ENCODE measurements at places on chromosomes 2 and 18. TPM values are rescaled to one million over a fixed set of nuclear protein-coding genes. Genes with fewer than 3 reads are reported as not detected.

GRCh38 chr2:197294260-197294659 is 16.3 kb downstream of the ANKRD44 start:
- no peak for DNase-seq

ALMS1 gene
- total RNA-seq = 5.6 TPM

SLC14A1 gene
- 1.9 TPM for total RNA-seq

GRCh38 chr2:235701206-235701981 is 207.6 kb downstream of the AGAP1 start:
- no peak for DNase-seq

ANKRD30B gene
- not detected for total RNA-seq

GRCh38 chr2:198254536-198255090 is 450.2 kb downstream of the PLCL1 start:
- no peak for DNase-seq

MOCOS gene
- total RNA-seq = 16.4 TPM

GRCh38 chr2:586641-587076 is 90.5 kb downstream of the TMEM18 start:
- DNase-seq = no peak

DNA sequence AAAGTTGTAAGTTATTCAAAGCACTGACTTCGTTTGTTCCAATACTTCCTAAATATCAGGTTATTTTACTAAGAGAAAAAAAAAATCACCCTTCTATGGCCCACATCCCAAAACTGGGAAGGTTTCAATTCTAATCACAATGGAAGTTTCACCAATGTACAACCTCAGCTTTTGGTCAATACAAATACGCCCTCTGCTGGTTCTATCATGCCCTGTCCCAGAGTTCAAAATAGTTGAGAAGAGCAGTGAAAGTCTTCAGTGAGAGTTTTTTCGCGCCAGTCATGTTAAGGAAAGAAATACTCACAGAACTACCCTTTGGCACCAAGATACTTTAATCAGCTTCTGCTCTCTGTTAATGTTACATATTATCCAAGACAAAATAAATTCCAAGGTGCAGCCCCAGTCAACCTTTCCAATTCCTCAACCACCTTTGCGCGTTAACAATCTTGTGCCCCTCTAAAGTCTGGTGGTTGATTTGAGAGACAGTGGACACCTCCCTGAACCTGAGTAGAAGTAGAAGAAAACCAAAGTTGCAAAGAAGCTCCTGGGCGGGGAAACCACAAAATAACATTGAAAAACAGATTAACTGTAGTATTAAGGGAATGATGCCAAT is 59.9 kb downstream of the SUMO1 start:
- DNase-seq = no peak

BCL11A gene
- 0.44 TPM for total RNA-seq

DNA sequence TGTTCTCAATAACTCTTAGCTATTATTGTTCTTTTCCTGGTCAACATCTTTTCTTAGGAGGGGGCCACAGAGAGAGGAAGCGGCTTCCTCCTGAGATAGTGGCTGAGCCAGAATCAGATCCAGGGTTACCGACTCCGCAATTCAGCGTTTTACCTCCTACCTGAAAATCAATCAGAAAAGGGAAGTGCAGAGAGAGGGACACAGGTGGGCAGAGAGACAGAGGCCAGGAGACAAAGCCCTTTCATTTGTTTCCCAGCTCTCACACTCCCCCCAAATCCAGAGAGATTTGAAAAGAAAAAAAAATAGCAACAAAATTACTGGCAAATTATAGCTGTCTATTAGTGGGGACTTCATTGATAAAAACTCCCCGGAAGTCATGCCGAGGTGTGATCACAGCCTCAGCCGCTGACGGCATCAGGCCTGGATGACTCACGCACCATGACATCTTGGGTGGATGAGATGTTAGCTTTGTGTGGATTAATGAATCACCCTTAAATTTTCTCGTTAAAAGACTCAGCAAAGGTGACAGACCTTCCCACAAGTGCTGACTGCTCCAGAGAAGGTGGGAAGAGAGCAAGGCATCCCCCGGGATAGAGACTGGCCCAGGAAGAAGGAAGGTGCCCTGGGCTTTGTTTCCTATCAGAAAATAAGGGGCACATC is 120.7 kb downstream of the LOXHD1 start:
- DNase-seq = no peak

DNA sequence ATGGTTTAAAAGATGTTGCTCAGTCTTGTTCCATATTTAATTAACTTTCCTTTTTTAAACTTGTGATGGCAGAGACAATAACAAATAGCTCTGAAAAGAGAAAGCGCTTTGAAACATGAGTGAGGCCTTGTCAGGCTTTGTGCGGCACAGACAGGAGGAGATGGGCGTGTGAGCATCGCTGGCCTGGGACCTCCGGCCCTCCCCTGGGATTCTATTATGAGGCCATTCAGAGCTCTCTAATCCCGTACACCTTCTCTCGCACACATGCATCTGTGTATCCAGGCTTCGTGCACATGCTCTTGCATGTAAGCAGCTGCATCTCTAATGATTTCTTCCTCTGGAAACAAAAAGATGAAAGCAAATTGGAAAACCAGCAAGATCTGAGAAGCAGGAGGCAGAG is 313.7 kb downstream of the ZNF521 start:
- DNase-seq = no peak

CRYGD gene
- not detected for total RNA-seq

DNA sequence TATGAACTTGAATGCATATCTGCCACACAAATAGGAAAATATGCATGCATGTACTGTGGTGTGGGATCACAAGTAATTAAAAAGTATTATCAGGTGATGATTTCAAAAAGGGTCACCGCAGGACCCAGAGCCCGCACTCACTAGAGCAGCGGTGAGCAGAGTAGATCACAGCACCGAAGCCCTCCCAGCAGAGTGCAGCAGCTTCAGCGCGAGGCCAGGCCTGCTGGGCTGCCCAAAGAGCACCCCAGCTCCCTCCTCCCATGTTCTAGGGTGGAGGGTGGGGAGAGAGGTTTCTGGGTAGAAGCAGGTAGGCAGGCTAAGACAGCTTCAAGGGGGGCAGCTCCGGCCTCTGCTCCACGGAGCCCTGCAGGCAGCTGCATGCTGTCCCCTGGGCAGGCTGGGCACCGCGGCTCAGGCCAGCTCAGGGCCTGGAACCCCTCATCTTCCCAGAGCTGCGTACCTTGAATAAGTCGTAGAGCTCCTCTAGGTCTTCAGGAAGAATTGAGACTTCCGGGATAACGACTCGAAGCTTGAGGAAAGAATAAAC is 24.9 kb downstream of the RPL31 start:
- no peak for DNase-seq

SERPINB13 gene
- not detected for total RNA-seq

AOX1 gene
- 1,367 TPM for total RNA-seq

HNMT gene
- total RNA-seq = 64.4 TPM

FARSB gene
- total RNA-seq = 8.5 TPM

DNA sequence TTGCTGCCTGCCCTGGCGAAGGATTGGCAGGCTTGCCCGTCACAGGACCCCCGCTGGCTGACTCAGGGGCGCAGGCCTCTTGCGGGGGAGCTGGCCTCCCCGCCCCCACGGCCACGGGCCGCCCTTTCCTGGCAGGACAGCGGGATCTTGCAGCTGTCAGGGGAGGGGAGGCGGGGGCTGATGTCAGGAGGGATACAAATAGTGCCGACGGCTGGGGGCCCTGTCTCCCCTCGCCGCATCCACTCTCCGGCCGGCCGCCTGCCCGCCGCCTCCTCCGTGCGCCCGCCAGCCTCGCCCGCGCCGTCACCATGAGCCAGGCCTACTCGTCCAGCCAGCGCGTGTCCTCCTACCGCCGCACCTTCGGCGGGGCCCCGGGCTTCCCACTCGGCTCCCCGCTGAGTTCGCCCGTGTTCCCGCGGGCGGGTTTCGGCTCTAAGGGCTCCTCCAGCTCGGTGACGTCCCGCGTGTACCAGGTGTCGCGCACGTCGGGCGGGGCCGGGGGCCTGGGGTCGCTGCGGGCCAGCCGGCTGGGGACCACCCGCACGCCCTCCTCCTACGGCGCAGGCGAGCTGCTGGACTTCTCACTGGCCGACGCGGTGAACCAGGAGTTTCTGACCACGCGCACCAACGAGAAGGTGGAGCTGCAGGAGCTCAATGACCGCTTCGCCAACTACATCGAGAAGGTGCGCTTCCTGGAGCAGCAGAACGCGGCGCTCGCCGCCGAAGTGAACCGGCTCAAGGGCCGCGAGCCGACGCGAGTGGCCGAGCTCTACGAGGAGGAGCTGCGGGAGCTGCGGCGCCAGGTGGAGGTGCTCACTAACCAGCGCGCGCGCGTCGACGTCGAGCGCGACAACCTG is at the start of gene DES:
Gene DES, plus strand, starts transcription at position 223 of the 857 bp plus-strand sequence. Its CDS starts 86 bp downstream, at position 309.
- DNase-seq = no peak

- no peak for DNase-seq
These were observed 55.3 kb upstream of the RMDN2 start for GRCh38 chr2:37869771-37870170.

- DNase-seq = peak; percentile 37
These were observed 140.3 kb upstream of the RAB12 start for GRCh38 chr18:8468921-8469335.

KLHL14 gene
- 0.24 TPM for total RNA-seq

- DNase-seq = no peak
These were observed 152.3 kb downstream of the PRPF40A start for GRCh38 chr2:152564754-152565551.

DNA sequence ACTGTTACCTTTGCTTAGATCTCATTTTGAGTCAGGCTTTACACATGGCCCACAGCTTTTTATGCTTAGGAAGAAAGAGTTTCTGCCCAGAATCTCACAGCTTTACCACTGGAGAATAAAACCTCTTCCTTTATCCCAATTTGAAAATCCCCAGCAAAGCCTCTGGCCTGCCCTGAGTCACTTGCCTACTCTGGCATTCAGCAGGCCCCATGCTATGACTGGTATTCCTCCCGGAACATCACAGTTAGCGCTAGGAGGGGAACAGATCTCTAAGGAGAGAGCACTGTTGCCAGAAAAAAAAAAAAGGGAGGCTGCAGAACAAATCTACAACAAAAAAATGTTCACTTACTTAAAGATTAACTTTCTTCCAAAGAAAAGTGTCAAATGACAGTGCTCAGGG is 152.9 kb upstream of the DNMT3A start:
- no peak for DNase-seq

ITPRIPL1 gene
- 0.74 TPM for total RNA-seq

- no peak for DNase-seq
These were observed 12.4 kb downstream of the LMAN2L start for GRCh38 chr2:96727431-96727830.

CSRNP3 gene
- total RNA-seq = 0.82 TPM

DNA sequence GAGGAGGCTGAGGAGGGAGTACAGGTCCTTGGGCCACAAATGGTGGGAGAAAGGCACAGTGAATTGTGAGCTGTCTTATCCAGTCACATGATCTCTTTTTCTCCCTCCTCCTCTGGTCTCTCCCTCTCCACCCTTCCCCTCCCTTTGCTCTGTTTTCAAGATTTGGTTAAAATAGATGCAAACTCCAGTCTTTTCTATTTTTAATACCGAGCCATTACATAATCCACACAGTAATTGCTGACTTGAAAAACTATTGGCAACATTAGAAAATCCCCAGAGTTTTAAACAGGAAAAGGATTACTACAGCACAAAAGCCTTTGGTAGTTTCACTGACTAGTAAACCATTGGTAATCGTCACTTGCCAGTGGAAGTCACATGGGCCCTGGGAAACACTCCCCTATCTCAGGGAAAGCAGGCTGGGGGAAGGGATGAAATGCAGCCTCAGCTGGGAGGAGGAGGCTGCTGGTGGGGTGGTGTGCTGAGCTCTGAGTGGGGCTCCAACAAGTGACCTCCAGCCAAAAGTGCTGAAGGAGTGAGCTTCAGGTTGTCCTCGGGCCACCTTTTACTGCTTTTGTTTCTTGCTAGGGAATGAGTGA is 57.4 kb upstream of the PCBP1 start:
- no peak for DNase-seq

DNA sequence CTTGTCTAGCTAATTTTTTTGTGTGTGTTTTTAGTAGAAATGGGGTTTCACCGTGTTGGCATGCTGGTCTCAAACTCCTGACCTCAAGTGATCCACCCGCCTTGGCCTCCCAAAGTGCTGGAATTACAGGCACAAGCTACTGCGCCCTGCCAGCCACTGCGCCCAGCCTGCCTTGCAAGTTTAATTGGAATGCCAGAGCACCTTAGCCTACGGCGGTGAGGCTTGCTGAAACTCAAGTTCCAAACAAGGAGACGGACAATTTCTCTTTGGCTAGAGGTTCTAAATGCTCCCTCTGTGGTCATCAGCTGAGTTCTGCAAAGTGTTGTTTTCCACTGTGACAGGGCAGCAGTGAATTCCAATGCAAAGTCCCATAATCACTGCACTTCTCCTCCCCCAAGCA is 583.4 kb downstream of the KCNJ3 start:
- DNase-seq = no peak

ELOA2 gene
- not detected for total RNA-seq

DNA sequence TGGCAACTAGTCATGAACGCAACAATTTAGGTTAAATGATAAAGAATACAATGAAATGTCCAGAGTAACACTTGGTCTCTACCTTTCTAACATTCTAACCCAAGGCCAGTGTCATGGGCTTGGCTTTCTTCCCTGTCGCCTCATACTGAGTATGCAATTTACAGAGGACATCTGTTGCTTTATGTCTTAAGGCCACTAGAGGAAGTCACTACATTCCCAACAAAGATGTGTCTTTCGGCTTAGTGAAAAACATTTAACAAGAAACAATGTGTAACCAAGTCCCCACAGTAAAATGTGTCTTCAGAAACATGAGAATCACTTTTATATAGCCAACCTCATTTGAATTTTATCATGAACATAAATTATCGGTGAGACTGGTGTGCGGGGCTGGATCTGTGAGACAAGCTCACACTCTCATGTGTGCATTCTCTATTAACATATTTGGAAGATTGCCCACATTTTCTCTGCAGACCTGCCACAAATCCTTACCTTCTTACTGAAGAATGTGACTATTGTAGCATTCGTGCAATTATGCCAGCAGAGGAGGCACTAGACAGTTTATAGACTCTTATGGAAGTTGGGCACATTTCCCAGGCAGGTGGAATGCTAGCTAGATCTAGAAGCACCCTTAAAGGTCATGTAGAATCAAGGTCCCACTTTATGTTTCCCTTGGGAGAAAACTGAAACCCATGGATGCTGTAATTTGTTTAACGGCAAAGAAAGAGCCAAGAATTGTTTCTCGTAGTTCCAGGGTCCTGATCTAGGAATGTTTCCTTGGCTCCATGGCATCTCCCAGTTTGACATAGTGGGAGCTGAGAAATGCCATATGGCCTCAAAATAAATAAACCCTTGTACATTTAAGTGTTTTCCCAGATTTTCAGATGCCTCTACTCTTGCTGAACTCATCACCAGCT is 101.8 kb downstream of the CD226 start:
- DNase-seq = no peak

GRCh38 chr2:231707625-231707926 is 749 bp upstream of the PTMA start:
- DNase-seq = no peak

PROKR1 gene
- not detected for total RNA-seq

FAM210A gene
- 10.5 TPM for total RNA-seq

DNA sequence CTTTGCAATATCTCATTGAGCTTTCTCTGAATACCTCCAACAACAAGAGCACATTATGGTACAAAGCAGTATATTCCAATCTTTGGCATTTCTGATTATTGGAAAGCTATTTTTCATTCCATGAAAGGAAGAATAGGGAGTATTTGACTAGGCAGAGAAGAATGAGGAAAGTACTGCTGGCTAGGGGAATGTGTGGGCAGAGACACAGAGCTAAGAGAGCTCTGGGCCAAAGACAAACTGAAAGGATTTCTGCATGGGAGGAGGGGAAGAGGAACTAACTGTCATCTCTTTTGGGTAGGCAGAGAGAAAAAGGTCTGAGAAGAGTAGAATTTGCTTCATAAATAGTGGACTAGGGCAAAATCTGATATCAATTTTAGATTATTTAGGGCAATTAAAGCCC is 150.8 kb downstream of the CCDC85A start:
- DNase-seq = no peak
